ENCODE measurements at places on chromosomes 6 and 20.

DNA sequence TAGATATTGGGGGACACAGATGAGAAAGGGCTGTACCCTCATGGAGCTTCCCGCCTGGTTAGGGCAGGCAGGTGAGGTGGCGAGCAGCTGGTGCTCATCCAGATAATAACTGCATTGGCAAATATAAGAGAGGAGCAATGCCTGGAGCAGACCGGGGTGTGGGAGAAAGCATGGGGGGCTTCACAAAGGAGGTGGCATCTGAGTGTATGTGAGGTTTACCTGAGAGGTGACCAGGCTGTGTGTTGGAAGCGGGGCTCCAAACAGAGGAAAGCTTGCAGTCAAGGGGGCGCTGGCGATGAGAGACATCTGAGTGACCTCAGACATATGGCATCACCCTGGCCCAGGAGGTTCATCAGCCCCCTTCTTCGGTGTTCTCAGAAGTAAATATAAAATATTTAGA, 72.1 kb upstream of the PMEPA1 start:
- DNase-seq: no peak

GRCh38 chr6:43047998-43048397, 5.7 kb downstream of the CUL7 start:
- DNase-seq: no peak

DNA sequence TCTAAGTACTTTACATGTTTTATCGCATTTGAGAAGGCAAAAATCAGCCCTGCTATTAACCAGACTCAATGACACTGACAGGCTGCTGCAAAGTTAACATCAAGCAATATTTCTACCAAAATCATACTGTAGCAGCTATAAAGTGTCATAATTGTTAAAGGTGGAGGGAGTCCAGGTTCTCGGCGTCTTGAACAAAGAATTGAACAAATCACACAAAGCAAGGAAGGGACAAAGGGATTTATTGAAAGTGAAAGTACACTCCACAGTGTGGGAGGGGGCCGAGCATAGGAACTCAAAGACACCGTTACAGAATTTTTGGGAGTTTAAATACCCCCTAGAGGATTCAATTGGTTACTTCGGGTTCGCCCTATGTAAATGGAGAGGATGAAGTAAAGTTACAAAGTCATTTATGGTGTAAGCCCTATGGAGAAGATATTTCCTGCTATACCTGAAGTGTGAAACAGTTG, 12.9 kb upstream of the ZNF391 start:
- DNase-seq: no peak

DNA sequence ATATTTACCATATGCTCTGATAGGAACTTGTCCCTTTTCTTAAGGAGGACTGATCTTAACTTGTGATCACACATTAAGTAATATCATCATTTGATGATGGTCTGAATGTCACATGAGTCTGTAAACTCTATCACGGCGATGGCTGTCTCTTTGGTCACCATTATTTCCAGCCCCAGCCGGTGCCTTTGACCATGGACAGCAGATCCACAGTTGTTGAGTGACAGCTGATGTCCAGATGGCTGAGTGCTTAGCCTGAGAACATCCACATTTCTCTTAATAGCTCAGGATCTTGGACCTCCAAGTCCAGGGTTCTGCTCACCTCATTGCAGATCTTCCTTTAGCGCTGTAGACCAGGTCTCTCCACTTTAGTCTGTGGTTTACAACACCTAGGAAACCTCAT, 171.0 kb downstream of the TBC1D7 start:
- no peak for DNase-seq

DNA sequence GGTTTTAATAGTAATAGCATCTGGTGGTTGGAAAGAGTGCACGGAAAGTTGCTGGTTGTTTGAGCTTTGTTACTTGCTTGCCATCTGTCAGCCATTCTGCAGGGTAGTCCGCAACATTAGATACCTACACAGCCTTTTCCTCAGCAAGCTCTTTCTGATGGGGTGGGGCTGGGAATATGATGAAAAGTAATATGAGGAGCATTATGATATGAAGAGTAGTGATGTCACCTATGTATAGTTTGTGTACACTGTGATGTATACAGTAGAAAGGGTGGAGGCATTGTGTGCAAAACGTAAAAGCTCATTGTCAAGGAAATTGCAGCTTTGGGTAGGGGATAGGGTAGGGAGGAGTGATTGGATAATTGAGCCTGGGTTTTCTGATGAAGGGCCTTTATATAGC, 16.1 kb downstream of the SCAF8 start:
- DNase-seq: no peak

DNA sequence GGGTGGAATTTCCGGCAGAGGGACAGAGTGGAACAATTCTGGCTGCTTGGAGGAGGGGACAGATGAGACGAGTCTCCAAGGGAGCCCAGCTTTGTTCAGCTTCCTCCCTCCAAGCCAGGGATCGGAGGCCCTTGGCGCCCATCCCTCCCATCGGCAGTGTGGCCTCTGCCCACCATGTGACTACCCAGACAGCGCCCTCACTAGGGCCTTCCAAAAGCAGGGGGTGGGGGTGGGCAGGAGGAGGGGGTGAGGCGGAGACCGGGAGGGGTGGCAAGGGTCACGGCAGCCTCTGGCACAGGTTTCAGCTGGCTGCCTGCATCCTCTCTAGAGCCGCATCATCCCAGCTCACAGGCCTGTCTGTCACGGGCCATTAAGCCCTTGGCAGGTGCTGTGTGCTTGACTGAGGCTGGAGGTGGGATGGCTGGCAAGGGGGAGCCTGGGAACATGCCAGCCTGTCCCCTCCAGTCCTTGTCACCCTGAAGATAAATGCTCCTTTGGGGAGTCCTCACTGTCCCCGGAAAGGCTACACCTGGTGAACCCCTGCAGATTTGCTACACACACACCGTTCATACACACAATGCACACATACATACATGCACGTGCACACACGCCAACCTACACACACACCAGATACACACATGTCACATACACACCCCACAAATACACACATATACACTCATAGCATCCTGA, 6.2 kb upstream of the FGD2 start:
- no peak for DNase-seq

- DNase-seq: no peak
Measured at GRCh38 chr20:23492292-23492691, 1.4 kb downstream of the CST8 start.

DNA sequence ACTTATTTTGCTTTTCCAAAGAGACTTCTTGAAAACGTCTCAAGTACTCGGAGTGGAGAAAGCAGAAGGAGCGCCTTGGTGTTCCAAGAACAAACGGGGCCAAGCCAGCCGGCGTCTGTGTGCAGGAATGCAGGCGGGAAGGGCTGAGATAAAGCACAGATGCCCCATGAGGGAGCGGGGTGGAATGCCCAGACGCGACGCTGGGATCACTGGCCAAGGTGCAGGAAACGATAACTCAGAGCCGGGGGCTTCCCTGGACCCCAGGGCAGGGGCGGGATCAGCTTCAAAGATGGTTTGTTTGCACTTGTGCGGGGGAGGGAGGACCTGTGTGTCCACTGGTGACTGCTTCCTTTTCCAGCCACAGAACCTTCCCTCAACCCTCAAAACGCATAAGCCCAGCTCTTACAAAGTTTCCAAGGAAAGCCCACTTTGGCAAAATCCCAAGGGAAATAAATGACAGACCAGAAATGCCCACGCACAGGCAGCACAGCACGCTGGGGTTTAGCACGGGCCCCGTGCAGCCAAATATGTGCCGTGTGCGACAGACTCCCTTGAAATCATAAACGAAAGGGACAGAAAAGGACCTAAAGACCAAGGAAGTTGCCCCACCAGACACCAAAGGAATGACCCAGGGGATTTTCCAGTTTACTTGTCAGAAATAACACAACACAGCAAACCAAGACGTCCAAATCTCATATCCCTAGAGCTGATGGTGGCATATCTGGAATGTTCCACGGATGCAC, 113.9 kb downstream of the NFATC2 start:
- no peak for DNase-seq

DNA sequence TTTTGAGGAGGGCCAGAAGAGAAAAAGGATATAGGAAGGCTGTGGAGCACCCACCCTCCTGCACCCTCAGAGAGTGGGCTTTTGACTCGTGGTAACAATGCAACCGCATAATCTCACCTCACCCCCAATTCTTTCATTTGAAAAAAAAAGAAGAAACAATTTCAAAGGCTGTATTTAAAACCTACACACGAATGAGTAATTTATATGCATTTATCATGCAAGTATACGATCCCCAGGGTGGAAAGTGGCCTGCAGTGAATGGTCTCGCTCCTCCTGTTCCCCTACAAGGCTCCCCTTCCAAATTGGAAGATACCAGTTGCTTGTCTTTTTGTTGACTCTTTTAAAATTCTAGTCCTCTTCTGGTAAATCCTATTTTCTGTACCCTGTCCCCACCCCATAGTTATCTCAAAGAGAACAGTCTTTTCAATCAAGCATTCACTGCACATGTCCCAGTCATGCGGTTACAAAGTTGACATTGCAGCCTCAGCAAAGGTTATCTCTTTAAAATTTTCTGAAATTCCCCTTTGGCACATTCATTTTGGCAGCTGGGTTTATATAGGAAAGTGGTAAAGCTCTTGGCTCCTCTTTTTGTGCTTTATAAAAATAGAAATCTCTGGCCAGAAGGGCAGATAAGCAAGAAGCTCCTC, 110.6 kb downstream of the ARID1B start:
- no peak for DNase-seq

- no peak for DNase-seq
Measured at GRCh38 chr6:41705311-41705995, 30.0 kb downstream of the TFEB start.

GRCh38 chr20:14117768-14118167, 122.5 kb downstream of the MACROD2 start:
- DNase-seq: no peak

DNA sequence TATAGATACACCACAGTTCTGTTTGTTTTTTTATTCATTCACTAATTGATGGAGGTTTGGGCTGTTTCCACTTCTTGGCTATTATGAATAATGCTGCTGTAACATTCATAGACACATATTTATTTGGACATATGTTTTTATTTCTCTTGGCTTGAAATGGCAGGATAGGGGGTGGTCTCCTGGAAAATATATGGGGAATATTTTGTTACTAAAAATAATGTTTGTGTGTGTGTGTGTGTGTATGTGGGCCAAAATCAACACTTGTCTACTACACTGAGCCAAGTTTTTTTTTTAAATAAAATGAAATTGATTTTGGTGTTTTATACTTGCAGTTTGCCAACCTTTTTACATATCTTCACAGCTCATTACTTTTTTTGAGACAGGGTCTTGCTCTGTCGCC, 264.4 kb upstream of the SULF2 start:
- no peak for DNase-seq

DNA sequence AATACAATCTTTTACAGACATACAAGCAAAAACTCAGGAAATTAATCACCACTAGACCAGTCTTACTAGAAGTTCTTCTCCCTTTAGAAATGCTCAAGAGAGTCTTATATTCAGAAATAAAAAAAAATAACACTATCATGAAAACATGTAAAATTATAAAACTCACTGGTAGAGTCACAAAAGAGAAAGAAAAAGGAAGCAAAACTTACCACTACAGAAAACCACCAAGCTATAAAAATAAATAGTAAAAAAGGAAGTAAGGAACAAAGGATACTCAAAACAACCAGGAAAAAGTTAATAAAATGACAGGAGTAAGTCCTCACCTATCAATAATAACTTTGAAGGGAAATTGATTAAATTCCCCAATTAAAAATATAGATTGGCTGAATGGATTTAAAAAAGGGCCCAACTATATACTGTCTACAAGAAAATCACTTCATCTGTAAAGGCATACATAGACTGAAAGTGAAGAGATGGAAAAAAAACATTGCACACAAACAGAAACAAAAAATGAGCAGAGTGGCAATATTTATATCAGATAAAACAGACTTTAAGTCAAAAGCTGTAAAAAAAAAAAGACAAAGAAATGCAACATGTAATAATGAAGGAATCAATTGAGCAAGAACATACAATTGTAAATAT, 489.5 kb downstream of the KIF16B start:
- no peak for DNase-seq

DNA sequence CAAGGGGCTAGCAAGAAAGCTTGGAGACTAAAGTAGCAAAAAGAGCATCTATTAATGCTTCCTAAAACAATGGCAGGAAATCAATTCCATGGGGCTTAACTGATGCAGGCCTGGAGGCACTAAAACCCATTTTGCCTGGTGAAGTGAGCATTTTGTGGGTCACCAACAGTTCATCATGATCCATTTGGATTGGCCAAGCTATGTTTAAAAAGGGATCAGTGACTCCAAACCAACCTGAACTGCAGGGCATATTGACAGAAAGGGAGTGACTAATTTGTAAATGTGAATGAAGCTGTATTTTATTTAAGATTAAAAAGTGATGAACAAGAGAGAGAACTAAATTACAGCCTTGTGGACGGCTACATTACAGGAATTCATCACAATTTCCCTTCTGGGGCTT, 132.0 kb downstream of the PCSK2 start:
- DNase-seq: no peak

DNA sequence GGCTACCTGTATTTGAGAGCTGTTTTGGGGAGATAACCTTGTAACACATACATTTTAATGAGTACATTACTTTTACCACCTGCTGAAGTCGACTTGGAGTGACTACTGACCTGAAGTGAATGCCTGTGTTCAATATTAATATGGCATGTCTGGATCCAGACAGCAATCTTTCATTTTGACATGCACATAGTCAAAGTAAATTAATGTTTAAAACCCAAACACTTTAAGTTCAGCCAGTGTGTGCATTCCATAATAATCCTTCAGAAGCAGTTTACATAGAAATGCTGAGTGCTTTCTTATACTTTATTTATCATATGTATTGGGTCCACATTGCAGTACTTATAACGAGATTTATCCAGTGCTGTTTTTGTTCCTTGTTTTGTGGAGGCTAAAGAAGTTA, 38.0 kb downstream of the CDKAL1 start:
- DNase-seq: no peak

DNA sequence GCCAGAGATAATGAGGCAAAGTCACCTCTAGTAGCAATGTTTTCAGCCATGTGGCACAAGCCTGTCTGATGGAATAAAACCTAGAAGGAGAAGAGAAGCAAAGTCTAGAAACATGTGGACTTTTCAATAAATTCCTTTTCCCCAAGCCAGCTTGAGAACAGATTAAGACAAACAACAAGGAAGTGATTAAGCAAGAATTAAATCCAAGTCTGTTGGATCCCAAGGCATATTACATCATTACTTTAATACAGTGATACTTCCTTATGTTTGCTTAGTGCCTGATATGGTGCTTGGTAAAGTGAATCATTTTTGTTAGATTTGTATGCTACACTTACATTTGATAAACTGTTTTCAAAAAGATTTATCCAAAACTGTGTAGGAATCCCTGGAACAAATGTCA, 260.3 kb upstream of the FAM83B start:
- no peak for DNase-seq

GRCh38 chr6:152046118-152046517, 238.6 kb downstream of the ESR1 start:
- no peak for DNase-seq

DNA sequence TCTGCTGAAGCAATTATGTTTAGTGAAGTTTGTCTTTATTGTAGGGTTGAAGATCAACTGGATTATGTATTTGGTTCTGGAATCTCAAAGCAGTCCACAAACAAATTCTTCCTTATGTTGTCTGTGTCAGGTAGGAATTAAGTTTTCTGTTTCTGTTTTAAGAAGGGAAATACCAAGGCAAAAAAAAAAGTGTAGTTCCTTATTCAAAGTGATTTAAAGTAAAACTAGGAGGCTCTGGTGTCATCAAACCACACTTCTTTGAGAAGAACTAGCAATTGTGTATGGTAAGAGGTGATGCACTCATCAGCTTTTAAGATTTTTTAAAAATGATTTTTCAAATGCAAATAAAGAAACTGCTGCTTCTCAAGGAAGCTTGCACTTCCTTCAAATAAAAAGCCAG, 1.9 kb downstream of the FAM135A start:
- no peak for DNase-seq

Data from stimulated activated CD8-positive, alpha-beta memory T cell treated with anti-CD3 and anti-CD28 coated beads, Interleukin-4, amount 100 ng/mL, for 1 hour (primary cell).